ENCODE measurements at places on chromosomes 1 and 21. TPM values are rescaled to one million over a fixed set of nuclear protein-coding genes. Genes with fewer than 3 reads are reported as not detected.

- DNase-seq = no peak
Measured at GRCh38 chr1:1332774-1333480, 1.8 kb downstream of the TAS1R3 start.

GRCh38 chr1:17136936-17137335 is 17.7 kb upstream of the PADI2 start:
- no peak for DNase-seq

- no peak for DNase-seq
Measured at GRCh38 chr21:45011426-45011825, 63.0 kb upstream of the ADARB1 start.

DNA sequence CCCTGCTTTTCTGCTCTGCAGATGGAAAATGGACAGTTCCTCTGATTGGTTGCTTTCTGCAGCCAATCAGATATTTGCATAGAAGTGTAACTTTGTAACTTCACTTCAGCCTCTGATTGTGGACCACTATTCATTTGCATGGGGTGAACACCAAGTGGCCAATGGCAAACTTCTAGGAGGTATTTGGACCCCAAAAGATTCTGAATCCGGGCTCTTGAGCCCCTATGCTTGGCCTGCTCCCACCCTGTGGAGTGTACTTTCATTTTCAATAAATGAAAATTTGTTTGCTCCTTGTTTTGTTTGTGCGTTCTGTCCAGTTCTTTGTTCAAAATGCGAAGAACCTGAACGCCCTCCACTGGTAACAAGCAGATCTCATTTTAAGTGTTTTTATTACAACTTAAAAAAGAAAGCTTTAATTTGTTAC is 6.4 kb upstream of the GSTM4 start:
- DNase-seq = no peak

SPRR5 gene
- total RNA-seq = not detected

- no peak for DNase-seq
Measured at GRCh38 chr1:162011337-162012012, 12.2 kb downstream of the OLFML2B start.

- no peak for DNase-seq
Measured at GRCh38 chr1:156384007-156384406, 15.0 kb downstream of the RHBG start.

DNA sequence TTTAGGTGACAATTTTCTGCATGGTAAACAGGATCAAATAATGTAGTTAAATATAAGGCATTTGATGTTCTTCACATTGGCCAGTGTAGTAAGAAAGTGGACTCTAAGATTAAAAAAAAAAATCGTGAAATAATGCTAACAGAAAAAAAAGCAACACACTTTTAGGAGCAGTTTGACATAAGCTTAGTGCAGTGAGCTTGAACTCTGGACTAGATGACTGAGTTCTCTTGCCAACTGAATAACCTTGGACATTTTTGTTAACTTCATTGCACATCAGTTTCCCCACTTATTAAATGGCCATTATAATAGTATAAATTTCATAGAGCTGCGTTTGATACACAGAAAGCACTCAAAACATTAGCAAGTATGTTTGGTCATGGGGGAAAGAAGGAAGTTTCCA is 649.3 kb upstream of the ADGRL4 start:
- no peak for DNase-seq

OR2AK2 gene
- total RNA-seq = not detected

DNA sequence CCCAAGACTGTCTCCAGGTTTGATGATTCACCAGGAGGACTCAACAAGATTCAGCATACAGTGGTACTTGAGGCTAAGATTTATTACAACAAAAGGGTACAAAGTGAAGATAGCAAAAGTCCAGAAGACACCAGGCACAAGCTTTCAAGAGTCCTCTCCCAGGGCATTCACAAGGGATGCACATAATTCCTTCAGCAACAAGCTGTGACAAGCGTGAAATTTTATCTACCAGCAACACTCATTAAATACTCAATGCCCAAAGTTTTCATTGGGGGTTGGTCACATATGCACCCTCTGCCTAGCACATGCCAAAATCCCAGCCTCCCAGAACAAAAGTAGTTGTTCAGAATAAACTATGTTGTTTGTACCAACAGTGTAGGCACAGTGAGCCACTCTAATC is 62.3 kb downstream of the PRKACB start:
- DNase-seq = no peak

GRCh38 chr1:38009088-38009840 is 3.3 kb upstream of the UTP11 start:
- peak; percentile 46 for DNase-seq

GRCh38 chr21:46509741-46510502 is 51.2 kb downstream of the DIP2A start:
- no peak for DNase-seq

DNA sequence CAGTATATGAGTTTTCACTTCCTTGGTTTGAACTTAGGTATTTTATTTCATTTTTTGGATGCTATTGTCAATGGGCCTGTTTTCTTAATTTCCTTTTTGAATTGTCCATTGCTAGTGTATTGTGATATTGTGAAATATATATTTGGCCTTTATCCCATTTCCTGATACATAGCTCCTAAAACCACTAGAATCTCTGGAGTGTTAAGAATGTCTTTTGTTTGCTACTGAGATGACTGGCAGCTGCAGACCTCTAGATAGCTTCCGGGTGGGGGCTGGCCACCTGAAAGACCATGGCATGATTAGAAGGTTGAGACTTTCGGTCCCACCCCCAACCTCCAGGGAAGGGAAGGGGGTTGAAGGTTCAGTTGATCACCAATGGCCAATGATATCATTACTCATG is 245.4 kb downstream of the KCNJ6 start:
- DNase-seq = no peak

DNA sequence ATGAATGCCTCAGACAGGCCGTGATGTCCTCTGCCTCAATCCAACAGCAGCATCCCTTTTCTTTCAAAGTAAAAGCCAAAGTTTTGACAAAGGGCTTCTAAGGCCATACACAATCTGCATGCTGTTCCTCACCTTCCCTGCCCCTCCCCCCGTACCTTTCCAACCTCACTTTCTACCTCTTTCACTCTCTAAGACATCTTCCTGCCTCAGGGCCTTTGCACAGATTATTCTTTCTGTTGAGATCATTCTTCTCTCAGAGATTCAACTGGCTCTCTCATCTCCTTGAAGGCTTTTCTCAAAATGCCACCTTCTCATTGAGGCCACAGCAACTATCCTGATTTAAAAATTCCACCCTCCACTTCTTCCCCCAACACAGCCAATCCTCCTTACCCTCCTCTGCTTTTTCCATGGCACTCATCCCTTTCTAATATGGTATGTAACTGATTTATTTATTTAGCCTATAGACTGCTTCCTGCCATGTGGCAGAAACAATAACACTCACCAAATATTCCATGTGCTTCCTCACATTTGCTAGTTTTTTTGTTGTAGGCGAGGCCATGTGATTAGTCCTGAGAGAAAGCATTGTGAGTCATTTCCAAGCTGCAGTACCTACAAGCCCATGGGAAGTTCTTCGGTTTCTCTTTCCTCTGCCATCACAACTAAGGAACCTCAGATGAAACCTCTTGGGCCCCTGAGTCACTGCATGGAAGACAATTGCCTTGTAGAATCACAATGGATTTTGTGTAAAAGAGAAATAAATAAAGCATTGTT is 58.7 kb upstream of the GADD45A start:
- no peak for DNase-seq

CDKN2C gene
- 14.5 TPM for total RNA-seq

IRF6 gene
- not detected for total RNA-seq

ADAMTS5 gene
- not detected for total RNA-seq

- no peak for DNase-seq
Measured at GRCh38 chr1:186757851-186758250, 70.9 kb upstream of the PLA2G4A start.

DNA sequence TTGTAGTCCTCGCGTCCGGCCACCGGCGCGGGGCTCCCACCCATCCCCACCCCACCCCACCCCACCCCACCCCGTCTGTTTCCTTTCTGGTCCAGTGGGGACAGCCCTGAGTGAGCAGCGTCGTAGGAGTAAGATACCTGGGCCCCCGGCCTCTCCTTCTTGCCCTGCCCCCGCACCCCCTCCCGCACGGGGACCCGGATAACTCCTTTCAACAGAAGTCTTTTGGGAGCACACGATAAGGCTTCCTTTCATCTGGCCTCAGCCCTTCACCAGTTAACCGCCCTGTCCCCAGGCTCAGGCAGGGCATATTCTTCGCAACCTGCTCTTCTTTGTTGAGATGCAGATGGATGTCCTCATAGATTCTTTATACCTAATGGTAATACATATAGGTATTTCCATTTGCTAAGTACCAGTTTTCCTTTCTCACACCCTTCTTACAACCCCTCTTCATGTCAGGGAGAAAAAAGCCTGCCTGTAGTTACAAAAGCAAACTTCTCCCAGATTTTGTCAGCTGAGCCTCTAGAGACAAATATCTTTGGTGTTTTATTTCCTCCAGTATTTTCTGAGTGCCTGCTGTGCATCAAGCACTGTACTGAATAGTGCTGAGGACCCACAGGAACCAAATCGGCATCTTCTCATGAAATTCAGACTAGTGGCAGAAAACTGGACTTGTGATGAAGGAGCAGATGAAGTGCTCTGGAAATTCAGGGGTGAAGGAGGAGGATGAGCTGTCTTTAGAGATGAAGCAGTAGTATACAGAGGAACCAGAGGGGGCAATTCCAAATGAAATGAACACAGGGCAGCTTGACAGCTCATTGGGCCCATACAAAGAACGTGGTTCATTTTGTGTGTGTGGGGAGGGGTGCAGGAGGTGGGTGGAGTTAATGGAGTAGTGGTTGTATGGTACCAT is 33.6 kb downstream of the SLC2A1 start:
- no peak for DNase-seq

GRCh38 chr21:37071561-37072273 is 1.2 kb downstream of the PIGP start:
- no peak for DNase-seq

DNA sequence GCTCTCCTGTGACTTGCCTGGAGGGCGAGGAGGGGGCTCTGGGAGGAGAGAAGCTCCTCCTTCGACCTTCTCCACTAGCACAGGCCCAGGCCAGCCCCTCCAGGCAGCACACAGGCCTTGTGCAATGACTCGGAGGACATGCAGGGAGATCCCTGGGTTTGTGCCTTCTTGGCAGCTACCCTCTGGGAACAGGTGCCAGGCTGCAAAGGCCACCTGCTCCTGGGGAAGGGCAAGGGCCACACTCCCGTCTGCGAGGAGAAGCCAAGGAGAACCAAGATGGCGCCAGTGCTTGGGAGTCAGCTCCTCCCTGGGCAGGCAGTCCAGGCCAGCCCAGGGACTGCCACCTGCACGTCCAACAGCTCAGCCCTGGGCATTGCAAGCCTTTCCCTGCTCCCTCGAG is 15.3 kb downstream of the CASZ1 start:
- no peak for DNase-seq
